ENCODE measurements at places on chromosomes 1 and 21.

GRCh38 chr21:44818640-44819011, 764 bp upstream of the SUMO3 start:
- H3K4me1 ChIP-seq = peaks cover 8% of the 10 kb centered on the region
- no peak for DNase-seq
- no peaks in the 10 kb centered on the region for H3K36me3 ChIP-seq
- peak overlapping the region; percentile 75 for H3K4me3 ChIP-seq
- H3K27me3 ChIP-seq = no peaks in the 10 kb centered on the region

DNA sequence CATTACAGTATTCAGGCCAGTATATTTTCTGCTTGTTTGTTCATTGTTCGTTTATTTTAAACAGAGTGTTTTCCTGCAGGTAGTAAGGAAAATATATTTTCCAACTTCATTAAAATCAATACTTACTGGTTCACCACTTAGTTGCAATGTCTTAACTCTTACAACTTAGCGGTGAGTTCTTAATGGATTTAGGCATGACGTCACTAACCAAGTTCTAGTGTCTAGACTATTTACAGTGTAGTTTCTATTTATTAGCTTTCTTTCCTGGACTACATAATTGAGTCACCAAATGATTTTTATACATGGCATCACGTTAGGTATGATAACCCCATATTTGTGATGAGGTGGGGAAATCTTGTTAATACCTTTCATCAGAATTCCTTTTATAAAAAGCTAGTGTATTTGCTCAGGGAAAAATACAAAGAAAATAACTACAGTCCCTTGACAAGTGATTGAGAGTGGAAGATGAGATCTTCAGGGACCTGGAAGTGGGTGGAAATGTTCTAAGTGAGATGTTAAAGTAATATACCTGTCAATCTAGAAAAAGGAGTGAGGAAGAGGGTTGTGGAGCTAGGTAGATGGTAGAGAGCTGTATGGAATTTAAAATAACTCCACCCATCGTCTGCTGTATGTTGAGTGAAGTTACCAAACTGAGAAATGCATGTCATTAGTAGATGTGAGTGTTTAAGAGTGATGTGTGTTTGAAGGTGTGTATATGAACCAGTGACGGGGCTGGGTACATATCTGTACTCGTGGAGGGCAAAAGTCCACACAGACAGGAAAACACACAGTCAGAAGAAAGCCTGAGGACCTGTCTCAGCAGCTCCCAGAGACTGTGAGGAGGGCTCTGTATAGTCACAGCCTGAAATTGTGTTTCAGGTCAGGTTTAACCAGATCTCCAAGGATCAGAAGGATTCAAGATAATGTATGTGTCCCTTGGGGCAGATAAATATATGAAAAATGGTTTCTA, 197.6 kb upstream of the ADAMTS5 start:
- no peaks in the 10 kb centered on the region for H3K27me3 ChIP-seq
- no peaks in the 10 kb centered on the region for H3K4me1 ChIP-seq
- H3K27ac ChIP-seq = peak overlapping the region; percentile 37
- DNase-seq = peak; percentile 60
- H3K4me3 ChIP-seq = no peak overlapping the region

DNA sequence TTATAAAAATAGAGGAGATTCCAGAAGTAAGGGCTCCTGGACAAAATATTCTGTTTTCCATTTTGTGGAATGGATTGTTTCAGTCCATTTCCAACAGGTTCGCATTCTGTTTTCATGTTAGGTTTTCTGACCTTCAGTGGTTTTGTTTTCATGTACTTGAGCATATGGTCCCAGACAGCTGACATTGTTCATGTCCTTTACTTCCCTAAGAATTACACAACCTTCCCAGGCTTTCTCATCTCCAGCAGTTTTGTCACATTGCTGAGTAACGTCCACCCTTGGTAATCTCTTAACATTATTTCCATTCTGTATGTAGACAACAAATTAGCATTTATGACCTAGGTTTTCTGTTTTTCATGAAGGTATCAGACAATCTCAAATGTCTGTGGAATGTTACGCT, 21.0 kb upstream of the ERRFI1 start:
- H3K4me3 ChIP-seq = no peak overlapping the region
- H3K27ac ChIP-seq = peak overlapping the region; percentile 51
- no peaks in the 10 kb centered on the region for H3K36me3 ChIP-seq
- H3K4me1 ChIP-seq = no peaks in the 10 kb centered on the region

DNA sequence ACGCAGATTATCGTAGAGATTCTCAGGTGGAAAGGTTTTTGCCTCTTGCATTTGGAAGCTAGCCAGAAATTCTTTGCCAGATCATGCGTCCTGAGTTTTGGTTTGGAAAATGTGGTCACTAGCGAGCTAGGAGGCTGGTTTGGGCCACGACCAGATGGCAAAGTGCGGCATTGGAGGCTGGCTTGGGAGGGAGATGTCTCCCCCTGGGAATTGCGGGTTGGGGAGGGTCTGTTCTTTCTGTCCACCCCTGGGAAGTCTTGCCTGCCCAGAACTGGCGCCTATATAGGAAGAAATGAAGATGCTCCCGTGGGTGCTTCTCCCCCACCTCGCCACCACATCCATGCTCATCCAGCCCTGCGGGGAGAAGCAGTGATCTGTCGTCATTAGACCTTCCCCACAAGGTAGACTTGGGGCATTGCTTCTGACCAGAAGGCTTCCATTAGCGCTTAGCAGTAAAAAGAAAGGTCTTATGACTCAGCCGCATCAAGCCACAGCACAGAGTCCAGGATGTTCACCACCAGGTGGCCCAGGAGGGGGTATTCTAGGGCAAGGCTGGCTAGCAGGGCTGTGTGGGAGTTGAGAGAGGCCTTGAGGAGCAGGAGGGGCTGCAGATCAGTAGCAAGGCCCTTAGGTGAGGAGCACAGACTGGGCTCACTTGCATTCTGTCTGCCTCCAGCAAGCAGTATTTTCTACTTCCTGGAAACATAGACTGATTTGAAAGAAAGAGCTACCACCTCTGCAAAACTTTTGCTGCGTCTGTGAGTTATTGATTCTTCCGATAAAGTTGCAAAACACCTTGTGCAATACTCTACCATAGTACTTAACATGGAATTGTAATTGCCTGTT, 1.5 kb upstream of the PTP4A2 start:
- peaks cover 46% of the 10 kb centered on the region for H3K4me1 ChIP-seq
- H3K4me3 ChIP-seq = no peak overlapping the region
- peak overlapping the region; percentile 95 for H3K27ac ChIP-seq
- no peaks in the 10 kb centered on the region for H3K36me3 ChIP-seq
- H3K27me3 ChIP-seq = no peaks in the 10 kb centered on the region

DNA sequence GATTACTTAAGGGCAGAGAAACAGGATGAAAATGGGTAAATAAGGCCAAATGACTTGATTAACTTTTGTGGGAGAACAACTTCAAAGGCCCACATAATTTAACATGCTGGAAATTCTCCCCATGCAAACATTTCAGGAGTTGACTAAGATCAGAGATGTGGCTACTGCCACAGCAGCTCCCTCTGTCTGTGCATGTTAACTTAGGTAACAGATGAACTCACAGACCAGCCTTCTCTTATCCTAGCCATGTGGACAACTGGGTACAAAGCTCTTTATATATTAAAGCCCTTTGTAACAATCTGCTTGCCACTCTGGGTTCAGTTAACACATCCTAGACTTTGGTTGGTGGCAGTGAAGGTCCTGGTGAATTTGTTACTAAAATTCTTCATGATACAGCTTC, 33.2 kb downstream of the BEND5 start:
- no peaks in the 10 kb centered on the region for H3K36me3 ChIP-seq
- no peak overlapping the region for H3K27ac ChIP-seq
- H3K4me3 ChIP-seq = no peak overlapping the region
- H3K4me1 ChIP-seq = no peaks in the 10 kb centered on the region

All from hepatocyte (in vitro differentiated cells).